D721Med (cell line): ENCODE measurements at places on chromosomes 5 and 9.

- DNase-seq, result no peak
These were observed 1.6 kb downstream of the KDM4C start for GRCh38 chr9:6759185-6759977.

DNA sequence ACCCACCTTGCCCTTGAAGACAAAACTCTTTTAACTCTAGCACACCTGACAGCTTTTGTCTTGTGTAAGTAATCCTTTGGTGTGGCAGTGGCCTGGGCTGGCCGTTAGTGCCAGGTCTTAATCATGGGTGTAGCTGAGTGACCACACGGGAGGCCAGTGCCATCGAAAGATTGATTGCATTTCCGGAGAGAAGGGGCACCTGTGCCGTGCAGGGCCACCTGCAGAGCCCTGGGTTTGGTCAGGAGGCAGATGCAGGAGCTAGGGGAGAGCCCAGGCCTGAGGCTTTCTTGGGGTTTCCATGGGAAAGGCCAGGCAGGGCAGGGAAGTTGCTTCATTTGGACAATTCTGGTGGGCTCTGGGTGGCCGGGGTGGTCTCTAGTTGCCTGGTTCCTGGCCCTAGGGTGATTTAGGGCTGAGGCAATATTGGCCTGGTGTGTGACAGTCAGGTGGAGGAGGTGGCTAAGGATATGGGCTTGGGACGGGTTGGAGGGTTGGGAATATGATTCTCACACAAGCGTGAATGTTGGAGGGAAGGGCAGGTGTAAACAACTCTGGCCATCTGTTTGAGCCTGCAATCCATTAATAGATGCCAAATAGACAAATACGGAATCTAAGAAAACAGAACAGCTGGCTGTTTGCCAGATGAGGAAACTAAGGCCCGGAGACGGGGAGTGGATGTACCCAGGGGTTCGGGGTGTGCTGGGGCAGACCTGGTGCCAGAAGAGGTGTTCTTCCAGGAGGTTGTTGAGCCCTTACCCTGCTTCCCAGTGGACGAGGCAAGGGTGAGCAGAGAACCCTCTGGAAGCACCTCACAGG lies 4.6 kb downstream of the DBH start:
- DNase-seq, result no peak

DNA sequence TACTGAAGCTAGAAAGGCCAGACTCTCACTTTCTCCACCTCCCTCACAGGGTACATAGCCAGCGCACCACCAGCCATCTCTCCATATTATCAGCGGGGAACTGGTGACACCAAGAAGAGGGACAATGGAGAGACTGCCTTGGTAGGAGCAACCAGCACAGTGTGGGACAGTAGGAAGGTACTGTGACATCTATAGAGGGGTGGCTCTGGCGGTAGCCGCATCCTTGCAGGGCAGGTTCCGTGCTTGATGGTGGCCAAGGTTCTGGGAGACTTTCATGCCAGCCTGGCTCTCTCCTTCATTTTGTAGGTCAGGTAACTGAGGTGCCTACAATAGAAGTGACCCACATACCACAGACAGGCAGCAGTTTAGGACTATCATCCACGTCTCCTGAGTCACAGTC lies 65.5 kb upstream of the SMIM23 start:
- no peak for DNase-seq

DNA sequence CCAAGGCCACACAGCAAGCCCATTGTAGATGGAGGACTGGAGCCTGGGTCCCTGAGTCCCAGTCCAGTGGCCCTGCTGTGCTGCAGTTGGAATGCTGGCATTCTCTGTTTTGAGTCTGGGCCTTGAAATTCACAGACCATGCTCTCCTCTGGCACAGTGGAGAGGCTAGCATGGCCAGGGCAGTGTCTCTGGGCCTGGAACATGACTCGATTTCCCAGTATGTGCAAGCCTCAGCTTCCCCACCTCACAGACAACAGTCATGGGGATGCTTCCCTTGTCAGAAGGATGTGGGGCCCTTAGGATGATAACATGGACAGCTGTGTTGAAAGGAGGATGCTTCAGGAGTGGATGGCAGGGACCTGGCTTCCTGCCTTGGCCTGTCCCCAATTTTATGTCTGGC lies 91.2 kb downstream of the AMBP start:
- no peak for DNase-seq

GRCh38 chr9:126684345-126684744 lies 70.6 kb downstream of the LMX1B start:
- DNase-seq, result no peak

DNA sequence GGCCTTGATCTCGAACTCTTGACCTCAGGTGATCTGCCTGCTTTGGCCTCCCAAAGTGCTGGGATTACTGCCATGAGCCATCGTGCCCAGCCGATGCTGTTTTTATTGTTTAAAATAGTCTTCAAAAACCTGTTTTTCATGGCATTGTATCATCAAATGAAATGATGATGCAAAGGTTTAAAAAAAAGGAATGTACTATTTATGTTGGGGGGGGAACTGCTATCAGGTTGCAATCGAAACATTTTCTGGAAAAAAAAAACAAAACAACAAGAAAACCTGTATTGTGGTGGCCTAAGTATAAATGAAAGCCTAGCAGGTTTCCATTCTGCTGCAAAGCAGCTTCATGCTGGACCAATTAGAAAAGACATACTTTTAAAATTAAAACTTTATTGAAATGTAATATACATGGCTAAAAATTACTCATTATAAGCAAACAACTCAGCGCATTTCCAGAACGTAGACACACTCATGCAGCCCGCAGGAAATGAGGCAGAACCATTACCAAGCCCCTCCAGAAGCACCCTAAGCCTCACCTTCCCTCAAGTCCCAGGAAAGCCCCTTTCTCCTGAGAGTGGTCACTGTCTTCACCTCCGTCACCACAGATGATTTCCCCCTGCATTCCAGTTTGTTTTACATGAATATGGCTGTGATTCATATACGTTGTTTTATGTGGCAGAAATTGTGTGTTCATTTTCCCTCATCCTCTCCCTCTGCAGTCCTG lies 19.0 kb downstream of the GPR107 start:
- no peak for DNase-seq

- no peak for DNase-seq
These were observed 998.9 kb upstream of the CDH6 start for GRCh38 chr5:30194595-30194994.
